ENCODE measurements at places on chromosomes 4 and X. TPM values are rescaled to one million over a fixed set of nuclear protein-coding genes. Genes with fewer than 3 reads are reported as not detected.

Gene GPR82
- 0.14 TPM for total RNA-seq

Gene CFI
- total RNA-seq, result 18.4 TPM

Gene CCNG2
- 10.6 TPM for total RNA-seq

Gene GPR119
- not detected for total RNA-seq

Gene C4orf51
- total RNA-seq, result not detected

Gene TCP11X1
- not detected for total RNA-seq

GRCh38 chrX:53440101-53440500 lies 5.9 kb upstream of the HSD17B10 start:
- no peak for DNase-seq

GRCh38 chr4:17468619-17469221 lies 43.2 kb downstream of the QDPR start:
- no peak for DNase-seq

Data from right cardiac atrium (tissue), 5 donors.